ENCODE measurements at places on chromosomes 7 and 10. TPM values are rescaled to one million over a fixed set of nuclear protein-coding genes. Genes with fewer than 3 reads are reported as not detected.

Gene AFAP1L2
- total RNA-seq = 0.29 TPM

Gene CALD1
- total RNA-seq = 232 TPM

Gene FAM131B
- total RNA-seq = 3.9 TPM

Gene HOGA1
- 3.3 TPM for total RNA-seq

Gene NEURL1
- under 0.01 TPM for total RNA-seq

Gene PIK3CG
- total RNA-seq = not detected

Gene GIMAP5
- not detected for total RNA-seq

Gene DLX5
- total RNA-seq = not detected

Gene EPHB4
- total RNA-seq = 64.2 TPM

Gene TMEM176B
- not detected for total RNA-seq

Gene TET1
- total RNA-seq = 4.7 TPM

Gene GRID2IP
- not detected for total RNA-seq

Gene BMPER
- total RNA-seq = 11.2 TPM

Gene CYP26C1
- not detected for total RNA-seq

Gene SORCS3
- total RNA-seq = not detected

Gene HDAC9
- total RNA-seq = 5.2 TPM

Gene PNLIPRP2
- total RNA-seq = not detected

Gene OR13A1
- total RNA-seq = not detected

Gene ZNF33B
- 6.1 TPM for total RNA-seq

Gene SPDYE5
- total RNA-seq = not detected

Gene AP1S1
- 199 TPM for total RNA-seq

Gene LRRC18
- total RNA-seq = under 0.01 TPM

Gene LBX1
- total RNA-seq = not detected

Gene LOXL4
- 78.2 TPM for total RNA-seq

Gene PCBD1
- total RNA-seq = 59.7 TPM

Gene PTF1A
- total RNA-seq = not detected

Gene STEAP1B
- total RNA-seq = 25.9 TPM

Gene HTR5A
- not detected for total RNA-seq

Gene IFIT1
- 42.3 TPM for total RNA-seq

Gene TMUB1
- total RNA-seq = 25.5 TPM

Gene SPDYE8
- not detected for total RNA-seq

Gene THSD7A
- total RNA-seq = 1.6 TPM

Gene NEUROD6
- not detected for total RNA-seq

Gene TSPAN15
- total RNA-seq = 0.44 TPM

Gene KIF5B
- 145 TPM for total RNA-seq

Gene MINDY4
- 8.6 TPM for total RNA-seq

Gene RSPH10B
- total RNA-seq = 0.50 TPM

Gene MCM10
- total RNA-seq = 6.0 TPM

Gene SMC3
- 20.0 TPM for total RNA-seq

Gene SLC13A4
- 1.2 TPM for total RNA-seq

Gene TMEM273
- not detected for total RNA-seq

Gene GPR37
- total RNA-seq = 4.5 TPM

Gene MRC1
- total RNA-seq = under 0.01 TPM

Gene SH2D4B
- not detected for total RNA-seq

Gene BCL7B
- total RNA-seq = 20.2 TPM

Gene C7orf33
- total RNA-seq = not detected

Gene TUBB8
- total RNA-seq = not detected

Gene MOGAT3
- not detected for total RNA-seq

Gene CPA5
- not detected for total RNA-seq

Measured in smooth muscle cell of trachea (primary cell).